ENCODE measurements at places on chromosomes 1 and 21. TPM values are rescaled to one million over a fixed set of nuclear protein-coding genes. Genes with fewer than 3 reads are reported as not detected.

DNA sequence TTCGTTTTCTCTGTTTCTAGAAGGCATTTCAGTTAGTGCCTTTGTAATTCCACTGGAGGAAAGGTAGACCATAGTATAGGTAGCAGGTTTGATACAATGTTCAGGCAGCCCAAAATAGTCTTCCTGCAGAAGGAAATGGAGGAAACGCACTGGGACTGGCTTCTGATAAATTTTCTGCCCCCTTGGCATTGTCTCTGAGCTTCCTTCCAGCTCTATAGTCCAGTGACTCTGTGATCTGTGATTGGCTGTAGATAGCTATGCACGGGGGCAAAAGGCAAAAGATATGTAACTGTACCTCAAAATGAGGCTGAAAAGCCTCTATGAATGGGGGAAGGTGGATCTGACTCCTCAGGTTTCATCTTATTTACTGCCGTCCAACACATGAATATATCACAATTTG lies 5.8 kb upstream of the MAGOH start:
- H3K36me3 ChIP-seq = no peaks in the 10 kb centered on the region
- H3K27ac ChIP-seq = no peak overlapping the region
- no peak for DNase-seq
- H3K27me3 ChIP-seq = no peaks in the 10 kb centered on the region

- peak; percentile 9 for DNase-seq
- H3K4me1 ChIP-seq = no peaks in the 10 kb centered on the region
- H3K4me3 ChIP-seq = no peak overlapping the region
- H3K27ac ChIP-seq = no peak overlapping the region
- H3K36me3 ChIP-seq = no peaks in the 10 kb centered on the region
These were observed 764.6 kb downstream of the LTN1 start for GRCh38 chr21:28227881-28228635.

GRCh38 chr1:203335503-203335902 lies 15.4 kb downstream of the FMOD start:
- peaks cover 28% of the 10 kb centered on the region for H3K4me1 ChIP-seq
- no peaks in the 10 kb centered on the region for H3K36me3 ChIP-seq
- no peak overlapping the region for H3K4me3 ChIP-seq
- H3K27ac ChIP-seq = no peak overlapping the region

DNA sequence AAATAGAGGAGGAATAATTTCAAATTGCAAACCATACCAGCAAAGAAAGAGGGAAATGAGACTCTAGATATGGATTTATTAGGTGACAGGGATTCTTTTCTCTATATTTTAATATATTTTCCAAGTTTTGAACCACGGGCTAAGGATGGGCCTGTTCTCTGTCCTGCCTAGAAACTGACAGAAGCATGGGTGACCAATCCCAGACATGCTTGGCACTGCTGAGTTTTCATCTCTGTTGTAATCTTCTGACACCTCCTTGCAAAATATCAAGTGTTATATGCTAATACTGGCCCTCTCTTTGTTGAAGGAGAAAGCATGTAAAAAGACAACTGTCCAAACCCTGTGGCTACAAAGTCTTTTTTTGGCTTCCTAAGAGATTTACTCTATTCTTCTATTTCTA lies 774 bp upstream of the ANGPTL7 start:
- H3K4me1 ChIP-seq = no peaks in the 10 kb centered on the region
- no peaks in the 10 kb centered on the region for H3K27me3 ChIP-seq
- H3K4me3 ChIP-seq = no peak overlapping the region
- H3K27ac ChIP-seq = no peak overlapping the region
- DNase-seq = no peak

DNA sequence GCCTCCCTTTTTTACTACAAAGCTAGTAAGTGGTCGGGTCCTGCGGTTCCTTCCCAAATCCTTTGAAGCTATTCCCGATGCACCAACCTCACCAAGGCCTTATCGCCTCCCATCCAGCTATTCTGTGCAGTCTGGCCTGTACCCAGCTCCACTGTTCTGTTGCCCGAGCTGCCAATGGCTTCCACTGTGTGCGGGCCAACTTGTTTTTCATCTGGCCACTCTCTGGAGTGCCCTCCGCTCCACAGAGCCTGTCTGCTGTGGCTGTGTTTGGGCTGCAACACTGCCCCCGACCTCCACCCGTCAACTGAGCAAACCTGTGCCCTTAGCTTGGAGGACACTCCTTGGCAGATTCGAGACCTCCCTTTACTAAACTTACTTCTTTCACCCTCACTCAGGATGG lies 125.0 kb downstream of the KIAA0319L start:
- H3K4me1 ChIP-seq = peaks cover 8% of the 10 kb centered on the region
- peaks cover 44% of the 10 kb centered on the region for H3K36me3 ChIP-seq
- H3K4me3 ChIP-seq = no peak overlapping the region

DNA sequence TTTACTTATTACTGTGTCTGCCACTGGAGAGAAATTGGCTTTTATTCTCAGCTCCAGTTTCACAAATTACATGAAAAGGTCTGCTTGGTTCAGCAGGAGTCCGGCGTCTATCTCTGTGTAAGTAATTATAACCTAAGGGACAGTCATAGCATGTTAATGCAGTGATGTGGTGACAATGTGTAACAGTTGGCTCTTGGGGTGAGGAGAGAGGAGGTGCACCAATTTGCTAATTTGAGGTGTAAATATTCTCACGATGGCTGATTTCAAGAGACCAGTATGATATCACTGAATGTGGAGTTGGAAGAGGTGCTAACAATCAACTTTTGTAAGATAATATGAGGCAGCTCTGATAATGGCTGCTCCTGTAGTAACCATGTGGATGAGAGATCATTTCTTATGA lies 86.1 kb downstream of the CTH start:
- DNase-seq = no peak
- no peaks in the 10 kb centered on the region for H3K4me1 ChIP-seq
- H3K27me3 ChIP-seq = no peaks in the 10 kb centered on the region
- no peak overlapping the region for H3K27ac ChIP-seq

- H3K4me1 ChIP-seq = no peaks in the 10 kb centered on the region
- H3K27me3 ChIP-seq = no peaks in the 10 kb centered on the region
- no peak overlapping the region for H3K27ac ChIP-seq
These were observed 109.3 kb downstream of the GDAP2 start for GRCh38 chr1:117820096-117820495.

DNA sequence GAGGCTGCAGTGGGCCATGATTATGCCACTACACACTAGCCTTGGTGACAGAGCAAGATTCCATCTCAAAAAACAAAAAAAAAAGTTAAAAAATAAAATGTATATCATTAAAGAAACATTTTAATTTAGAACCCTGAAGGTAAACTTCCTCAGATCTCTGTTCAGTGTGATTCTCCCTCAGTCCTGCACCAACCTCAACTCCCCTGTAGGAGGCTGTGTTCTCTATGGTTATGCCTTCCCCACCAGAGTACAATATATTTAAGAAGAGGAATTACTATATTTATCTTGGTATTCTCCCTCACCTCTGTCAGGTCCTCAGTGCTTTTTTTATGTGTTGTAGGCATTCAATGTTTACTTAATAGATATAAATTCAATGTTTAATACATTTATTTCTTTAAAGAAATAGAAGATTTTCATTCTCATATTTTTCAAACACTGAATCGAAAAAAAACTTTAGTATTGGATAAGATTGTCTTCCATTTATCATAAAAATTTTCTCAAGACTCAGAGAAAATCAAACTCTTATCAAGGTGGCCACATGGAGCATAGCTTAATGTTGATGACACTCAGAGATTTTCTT lies 4.8 kb upstream of the LRRC8B start:
- H3K27ac ChIP-seq = no peak overlapping the region
- no peaks in the 10 kb centered on the region for H3K27me3 ChIP-seq
- H3K36me3 ChIP-seq = no peaks in the 10 kb centered on the region
- H3K4me3 ChIP-seq = no peak overlapping the region
- DNase-seq = peak; percentile 70
- peaks cover 11% of the 10 kb centered on the region for H3K4me1 ChIP-seq

DNA sequence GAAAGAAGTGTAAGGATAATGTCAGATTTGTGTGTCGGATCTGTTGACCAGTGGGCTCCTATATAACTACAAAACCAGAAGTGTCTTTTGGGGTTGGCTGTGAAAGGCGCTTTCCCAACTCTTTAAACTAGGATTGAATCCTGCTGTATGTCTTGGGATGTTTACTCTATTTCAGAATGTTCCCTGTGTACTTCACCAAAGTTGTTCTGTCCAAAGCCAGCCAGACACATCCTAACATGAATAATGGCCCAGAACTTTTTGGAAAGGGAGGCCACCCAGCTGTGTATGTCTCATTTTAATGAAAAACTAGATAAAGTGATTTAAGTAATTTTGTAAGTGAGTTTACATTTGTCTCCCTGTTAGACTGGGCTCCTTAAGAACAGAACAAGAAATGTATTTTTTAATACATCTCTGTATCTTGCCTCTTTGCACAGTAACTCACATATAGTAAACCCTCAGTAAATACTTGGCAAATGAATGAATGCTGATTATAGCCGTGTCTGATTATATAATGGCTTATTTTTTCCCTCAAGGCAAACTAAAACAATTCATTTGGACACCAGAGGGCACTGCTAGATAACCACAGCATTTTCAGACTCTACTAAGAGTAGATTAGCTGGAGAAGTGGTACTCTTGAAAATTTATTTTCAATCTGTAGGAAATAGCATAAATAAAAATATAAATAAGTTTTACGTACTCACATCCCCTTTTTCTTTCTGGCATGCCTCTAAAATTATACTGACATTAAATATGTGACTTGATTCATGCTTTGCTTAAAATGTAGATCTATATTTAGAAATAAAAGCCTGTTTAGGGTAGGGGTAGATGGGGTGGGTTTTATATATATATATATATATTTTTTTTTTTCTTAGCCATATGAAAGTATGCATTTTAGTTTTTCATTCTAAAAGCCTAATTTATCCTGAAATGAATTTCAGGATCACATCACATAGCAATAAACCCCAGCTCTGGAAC lies 23.8 kb downstream of the TSEN15 start:
- H3K4me1 ChIP-seq = no peaks in the 10 kb centered on the region
- DNase-seq = no peak
- H3K4me3 ChIP-seq = no peak overlapping the region
- no peaks in the 10 kb centered on the region for H3K27me3 ChIP-seq

DNA sequence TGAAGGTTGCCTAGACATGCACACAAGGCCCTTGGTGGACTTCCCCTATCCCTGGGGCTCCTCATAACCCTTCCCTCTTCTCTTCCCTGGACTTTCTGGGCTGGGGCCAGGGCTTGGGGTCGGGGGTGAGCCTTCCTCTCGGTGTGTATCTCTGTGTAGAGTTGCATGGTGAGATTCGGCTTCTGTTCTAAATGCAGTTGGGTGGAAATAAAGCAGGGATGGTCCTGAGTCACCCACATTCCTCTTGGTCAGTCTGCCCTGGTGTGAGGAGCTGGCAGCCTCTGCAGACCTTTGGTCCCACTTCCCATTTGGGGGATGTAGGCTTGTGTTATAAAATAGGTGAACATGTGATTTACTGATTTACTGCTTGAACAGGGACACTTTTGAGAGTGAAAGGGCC lies 38.0 kb downstream of the ADARB1 start:
- DNase-seq = no peak
- no peak overlapping the region for H3K4me3 ChIP-seq

DNA sequence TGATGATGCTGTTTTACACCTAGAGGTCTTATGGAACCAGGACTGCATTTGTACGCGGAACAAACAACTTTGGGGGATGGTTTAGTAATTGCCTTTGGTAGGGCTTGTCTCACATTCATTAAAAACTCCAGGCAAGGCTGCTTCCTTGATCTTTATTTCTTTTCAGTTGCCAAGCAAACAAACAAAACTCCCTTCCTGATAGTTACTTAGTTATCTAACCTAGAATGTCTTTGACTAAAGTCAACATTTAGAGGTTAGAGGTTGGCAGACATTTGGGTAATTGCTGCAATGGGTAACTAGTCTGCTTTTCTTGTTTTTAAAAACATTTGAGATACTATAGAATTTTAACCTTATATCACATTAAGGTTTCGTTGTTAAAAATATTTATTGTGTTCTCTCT lies 500.9 kb upstream of the PTBP2 start:
- H3K27ac ChIP-seq = no peak overlapping the region
- H3K27me3 ChIP-seq = no peaks in the 10 kb centered on the region
- H3K36me3 ChIP-seq = no peaks in the 10 kb centered on the region
- no peaks in the 10 kb centered on the region for H3K4me1 ChIP-seq
- H3K4me3 ChIP-seq = no peak overlapping the region

- H3K27ac ChIP-seq = no peak overlapping the region
- H3K27me3 ChIP-seq = peaks cover 5% of the 10 kb centered on the region
- no peaks in the 10 kb centered on the region for H3K36me3 ChIP-seq
- no peak overlapping the region for H3K4me3 ChIP-seq
- H3K4me1 ChIP-seq = no peaks in the 10 kb centered on the region
These were observed 128.8 kb upstream of the RAVER2 start for GRCh38 chr1:64616039-64616438.

- H3K4me3 ChIP-seq = peak overlapping the region; percentile 45
- DNase-seq = peak; percentile 95
- peaks cover 42% of the 10 kb centered on the region for H3K36me3 ChIP-seq
- H3K27ac ChIP-seq = peak overlapping the region; percentile 77
- peaks cover 76% of the 10 kb centered on the region for H3K4me1 ChIP-seq
These were observed 14.7 kb downstream of the ZBTB7B start for GRCh38 chr1:155017041-155017945.

SPRR1B gene
- not detected for total RNA-seq

FCRL6 gene
- 0.52 TPM for total RNA-seq

GNL2 gene
- 44.5 TPM for total RNA-seq

LRRC38 gene
- total RNA-seq = not detected

ATP1A4 gene
- total RNA-seq = not detected

PRDM2 gene
- total RNA-seq = 136 TPM

WDR64 gene
- 0.67 TPM for total RNA-seq
